ENCODE measurements at places on chromosomes 5 and 9.

- no peak for DNase-seq
These were observed 16.7 kb upstream of the AKNA start for GRCh38 chr9:114404531-114404930.

DNA sequence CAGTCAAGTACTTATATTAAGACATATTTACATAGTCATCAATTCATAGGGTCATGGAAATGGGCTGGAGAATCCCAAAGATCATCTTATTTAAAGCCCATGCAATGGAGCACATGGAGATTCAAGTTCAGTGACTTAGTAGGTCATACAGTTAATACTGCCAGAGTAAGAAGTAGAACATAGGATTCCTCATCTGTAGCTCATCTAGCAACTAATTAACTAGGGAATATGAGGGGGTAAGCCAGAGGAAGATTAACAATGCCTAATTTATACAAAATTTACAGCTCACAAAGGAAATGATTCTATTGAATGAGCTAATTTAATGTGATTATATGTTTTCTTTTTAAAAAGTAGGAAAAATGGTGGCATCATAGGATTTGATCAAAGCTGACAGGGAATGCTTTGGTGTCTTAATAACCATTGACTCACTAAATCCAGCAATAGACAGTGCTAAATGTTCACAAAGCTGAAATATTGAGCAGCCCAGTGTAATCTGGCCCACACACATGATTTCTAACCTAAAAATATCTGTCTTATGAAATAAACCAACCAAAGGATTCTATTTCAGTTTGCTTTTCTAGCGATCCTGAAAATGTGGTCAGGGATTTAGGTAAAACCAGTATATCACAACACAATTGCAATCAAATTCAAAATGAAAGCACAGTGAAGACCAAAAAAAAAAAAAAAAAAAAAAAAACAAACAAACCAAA is 53.3 kb downstream of the PRDM6 start:
- no peak for DNase-seq

- no peak for DNase-seq
These were observed 4.1 kb downstream of the C9orf85 start for GRCh38 chr9:71915495-71915894.

DNA sequence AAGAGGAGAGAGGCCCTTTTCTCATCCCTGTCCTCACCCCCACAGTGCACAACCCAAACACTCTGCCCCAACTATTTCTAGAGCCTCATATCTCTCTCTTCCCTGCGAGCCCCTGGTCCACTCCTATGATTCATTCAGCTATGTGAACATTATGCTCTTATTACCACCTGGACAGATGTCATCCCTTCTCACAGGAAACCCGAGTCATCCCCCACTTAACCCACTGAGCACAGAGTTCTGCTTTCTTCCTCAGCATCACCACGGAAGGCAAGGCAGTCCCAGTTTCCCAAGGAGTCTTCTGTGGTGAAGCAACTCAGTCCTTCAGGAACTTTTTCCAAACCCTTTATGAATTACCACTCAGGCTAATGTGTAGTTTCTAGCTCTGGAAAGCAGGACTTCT is 1.3 kb downstream of the DNAI1 start:
- DNase-seq = no peak

Measured in osteoblast (primary cell).